HTR-8/SVneo (cell line): ENCODE measurements at places on chromosomes 16 and 17.
A peak's percentile ranks its signal among the peaks of the same experiment; 100 is the strongest.

DNA sequence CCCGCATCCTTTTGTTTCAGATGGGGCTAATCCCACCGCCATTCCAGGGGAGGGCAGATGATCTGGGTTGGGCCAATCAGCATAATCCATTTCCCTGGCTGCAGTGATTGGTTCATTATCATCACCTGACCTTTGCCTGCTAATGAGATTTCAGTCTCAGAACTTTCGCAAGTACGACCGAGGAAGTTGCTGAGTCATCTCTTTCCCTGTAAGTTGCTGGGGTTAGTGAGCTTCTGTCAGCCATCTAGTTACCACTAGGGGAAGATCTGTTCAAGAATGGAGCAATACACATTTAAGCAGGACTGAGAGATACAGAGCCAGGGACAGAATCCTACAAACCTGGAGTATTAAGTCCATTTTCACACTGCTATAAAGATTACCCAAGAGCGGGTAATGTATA lies 65.3 kb upstream of the NUDT7 start:
- no peak for DNase-seq

- DNase-seq = no peak
Measured at GRCh38 chr16:74874912-74875546, 100.4 kb upstream of the FA2H start.

DNA sequence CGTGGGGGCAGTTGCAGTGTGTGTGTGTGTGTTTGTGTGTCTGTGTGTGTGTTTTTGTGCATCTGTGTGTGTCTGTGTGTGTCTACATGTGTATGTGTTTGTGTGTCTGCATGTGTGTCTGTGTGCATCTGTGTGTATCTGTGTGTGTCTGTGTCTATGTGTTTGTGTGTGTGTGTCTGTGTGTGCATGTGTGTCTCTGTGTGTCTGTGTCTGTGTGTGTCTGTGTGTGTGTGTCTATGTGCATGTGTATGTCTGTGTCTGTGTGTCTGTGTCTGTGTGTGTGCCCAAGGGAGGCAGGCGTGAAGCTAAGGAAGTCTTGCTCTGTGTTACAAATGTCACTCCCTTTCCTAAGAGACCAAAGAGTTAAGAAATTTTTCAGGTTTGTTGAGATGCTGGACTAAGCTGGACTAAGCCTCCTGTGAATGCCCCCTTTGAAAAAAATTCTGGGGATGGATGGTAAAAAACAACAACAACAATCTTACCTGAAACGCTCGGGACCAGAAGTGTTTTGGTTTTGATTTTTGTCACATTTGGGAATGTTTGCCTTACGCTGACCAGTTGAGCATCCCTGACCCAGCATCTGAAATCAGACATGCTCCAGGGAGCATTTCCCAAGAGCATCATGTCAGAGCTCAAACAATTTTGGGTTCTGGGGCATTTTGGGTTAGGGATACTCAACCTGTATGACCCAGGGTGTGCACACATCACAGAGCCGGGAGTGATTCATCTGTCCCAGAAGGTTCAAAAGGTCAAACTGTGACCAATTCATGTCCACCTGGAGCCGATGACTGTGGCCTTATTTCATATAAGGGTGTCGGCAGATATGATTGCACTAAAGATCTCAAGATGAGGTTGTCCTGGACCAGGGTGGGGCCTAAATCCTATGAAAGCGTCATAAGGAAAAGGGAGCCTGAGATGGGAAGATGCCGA lies 48.6 kb upstream of the ZNF469 start:
- DNase-seq = no peak

GRCh38 chr16:4412159-4412558 lies 4.2 kb downstream of the CORO7 start:
- DNase-seq = no peak

DNA sequence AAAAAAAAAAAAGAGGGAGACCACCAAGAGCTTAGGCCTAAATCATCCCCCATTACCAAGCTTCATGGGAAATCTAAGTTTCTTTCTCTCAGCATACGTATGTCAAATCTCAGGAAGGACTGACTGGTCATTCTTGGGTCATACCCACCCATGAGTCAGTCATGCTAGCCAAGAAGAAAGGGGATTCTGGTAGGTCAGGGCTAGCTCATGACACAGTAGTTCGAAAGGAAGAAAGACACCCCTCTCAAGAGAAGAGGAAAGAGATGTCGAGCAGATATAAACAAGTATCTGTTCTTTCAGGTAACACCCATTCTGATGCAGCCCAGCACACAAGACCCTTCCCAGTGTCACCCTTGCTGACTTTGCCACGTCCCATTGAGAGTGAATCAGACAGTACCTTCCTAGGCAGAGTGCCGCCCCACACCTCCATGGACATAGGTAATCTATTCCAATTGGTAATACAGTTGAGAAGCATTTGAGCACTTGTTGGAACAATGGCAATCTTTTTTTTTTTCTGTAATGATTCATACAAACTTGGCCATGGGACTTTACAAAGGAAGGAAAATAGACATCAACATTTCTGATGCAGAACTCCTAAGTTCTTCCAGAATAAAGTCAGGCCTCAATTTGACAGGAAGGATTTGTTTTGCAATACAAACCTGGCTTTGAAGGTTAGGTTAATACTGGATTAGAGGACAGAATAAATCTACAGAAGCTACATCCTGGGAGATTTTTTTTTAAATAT lies 38.2 kb downstream of the COPRS start:
- DNase-seq = no peak

DNA sequence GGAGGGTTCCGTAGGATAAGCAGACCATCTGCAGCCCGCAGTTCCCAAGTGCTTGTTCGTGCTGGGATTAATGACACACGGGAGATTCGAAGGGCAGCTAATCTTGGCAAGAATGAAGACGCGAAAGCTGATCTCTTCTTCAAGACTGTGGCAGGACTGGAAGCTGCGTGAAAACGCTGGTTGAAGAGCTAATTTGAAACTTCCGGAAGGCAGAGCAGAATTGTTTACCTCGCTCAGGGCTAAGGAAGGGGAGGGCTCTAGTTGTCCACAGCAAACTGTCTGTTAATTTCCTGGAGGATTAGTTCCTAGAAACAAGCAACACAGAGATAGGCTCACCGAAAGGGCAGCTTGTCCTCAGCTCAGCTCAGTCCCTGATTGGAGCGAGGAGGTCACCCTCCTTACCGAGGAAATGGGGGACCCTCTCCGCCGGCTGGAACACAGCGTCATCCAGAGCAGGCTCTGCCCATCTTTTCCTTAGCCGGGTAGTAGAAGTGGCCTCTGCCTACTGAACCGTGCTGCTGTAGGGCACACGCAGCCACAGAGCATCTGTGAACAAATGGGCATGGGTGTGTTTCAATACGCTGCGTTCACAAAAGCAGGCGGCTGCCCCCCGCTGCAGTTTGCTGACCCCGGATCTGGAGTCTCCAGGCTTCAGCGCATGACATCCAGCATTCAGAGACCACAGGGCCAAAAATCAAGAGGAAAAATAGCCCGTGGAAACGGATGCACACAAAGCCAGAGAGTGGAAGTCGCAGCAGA lies 16.7 kb upstream of the BAIAP2 start:
- DNase-seq = no peak

GRCh38 chr17:41340934-41341861 lies 9.4 kb downstream of the KRT33A start:
- no peak for DNase-seq

DNA sequence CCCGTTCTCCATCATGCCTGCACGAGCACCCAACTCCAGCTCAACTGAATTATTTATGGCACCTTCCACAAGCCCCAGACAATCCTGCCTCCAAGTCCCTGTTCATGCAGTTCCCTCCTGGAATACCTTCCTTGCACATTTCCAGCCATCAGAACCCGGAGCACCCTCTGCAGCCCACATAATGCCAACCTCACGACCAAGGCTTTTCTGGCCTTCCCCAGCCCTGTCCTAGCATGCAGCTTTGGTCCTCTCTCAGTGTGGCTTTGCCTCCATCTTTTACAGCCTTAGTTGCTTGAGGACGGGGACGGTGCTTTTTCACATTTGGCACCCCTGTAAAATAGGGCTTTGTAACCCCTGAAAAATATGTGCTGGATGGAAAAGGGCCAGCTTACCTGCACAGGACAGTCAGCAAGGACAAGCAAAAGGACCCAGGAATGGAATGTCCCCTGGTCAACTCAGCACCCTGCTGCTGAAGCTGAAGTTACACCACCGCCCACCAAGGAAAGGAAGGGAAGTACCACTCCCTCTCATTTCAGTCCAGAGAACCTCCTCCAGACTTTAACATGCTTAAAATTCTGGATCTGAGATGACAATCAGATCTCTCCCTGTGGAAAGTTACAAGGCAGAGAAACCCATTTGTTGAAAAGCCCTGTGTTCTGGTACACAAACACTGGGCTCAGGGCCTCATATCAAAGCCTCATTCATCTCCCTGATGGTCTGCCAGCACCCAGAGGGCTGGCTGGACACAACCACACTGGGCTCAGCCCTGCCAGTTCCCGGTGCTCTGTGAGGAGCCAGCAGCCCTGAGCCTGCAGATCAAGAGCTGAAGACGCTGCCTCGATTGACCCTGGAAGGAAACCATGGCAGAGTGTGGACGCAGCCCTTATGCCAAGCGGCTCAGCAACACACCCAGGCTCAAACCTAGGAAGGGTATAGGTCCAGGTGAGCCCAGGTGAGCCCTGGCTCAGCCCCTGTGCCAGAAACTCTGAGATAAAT lies 2.9 kb downstream of the SLC39A11 start:
- DNase-seq = no peak

DNA sequence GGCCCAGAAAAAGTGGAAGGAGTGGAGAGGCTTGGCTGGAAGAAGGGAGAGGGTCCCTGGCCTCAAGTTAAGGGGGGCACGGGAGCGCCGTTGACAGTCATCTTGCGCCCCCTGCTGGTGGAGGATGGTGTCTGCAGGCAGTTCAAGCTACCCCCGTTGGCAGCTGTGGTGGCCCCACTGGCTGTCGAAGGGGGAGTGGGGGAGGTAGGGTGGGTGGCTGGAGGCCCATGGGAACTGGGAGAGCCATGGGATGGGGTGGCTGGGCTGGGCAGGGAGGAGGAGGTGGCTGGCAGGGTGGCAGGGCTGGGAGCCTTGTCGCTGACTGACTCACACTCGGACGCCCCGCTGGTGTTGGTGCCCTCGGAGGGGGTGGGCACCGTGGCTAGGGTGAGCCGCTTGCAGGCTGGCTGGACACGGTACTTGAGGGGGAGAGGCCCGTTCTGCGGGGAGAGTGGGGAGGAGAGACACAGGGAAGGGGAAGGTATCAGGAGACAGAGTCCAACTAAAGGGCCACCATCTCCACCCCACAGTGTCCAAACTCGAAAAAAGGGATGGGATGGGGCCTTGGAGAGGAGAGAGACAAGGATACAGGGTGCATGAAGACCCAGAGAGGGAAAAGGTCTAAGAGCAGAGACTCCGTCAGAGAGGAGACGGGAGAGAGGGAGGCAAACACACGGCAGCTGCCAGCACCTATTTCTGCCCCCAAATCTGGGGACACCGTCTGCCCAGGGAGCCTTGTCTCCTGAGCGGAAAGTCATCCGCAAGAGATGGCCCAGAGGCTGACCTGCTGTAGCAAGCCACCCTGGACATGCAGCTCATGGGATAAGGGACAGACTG lies 5.2 kb downstream of the CISD3 start:
- peak; percentile 81 for DNase-seq

DNA sequence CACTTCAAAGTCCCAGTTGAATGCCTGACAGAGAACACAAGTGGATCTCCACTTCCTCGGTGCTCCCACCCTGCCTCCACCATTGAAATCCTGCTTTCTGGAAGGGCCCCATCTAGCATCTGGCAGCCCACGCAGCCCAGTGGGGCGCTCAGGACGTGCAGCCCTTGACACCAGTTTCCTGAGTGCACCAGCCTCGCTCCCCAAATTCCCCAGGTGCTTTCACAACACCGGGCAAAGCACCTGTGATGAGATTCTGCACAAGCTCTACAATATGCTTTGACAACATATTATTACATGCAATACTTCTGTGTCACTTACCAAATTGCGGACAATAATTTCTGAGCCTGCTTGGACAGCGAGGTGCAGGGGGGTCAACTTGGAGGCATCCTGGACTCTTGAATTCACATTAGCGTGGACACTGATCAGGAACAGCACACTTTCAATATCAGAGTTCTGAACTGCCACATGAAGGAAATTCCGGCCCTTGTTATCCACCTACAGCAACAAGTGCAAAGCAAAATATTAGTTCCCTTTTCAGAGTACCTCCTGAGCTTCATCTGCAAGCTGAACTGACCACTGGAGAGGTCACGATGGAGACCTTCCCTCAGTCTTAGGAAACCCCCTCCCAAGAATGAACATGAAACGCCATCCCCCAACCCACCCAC lies 33.9 kb downstream of the CYB5D2 start:
- DNase-seq = no peak

DNA sequence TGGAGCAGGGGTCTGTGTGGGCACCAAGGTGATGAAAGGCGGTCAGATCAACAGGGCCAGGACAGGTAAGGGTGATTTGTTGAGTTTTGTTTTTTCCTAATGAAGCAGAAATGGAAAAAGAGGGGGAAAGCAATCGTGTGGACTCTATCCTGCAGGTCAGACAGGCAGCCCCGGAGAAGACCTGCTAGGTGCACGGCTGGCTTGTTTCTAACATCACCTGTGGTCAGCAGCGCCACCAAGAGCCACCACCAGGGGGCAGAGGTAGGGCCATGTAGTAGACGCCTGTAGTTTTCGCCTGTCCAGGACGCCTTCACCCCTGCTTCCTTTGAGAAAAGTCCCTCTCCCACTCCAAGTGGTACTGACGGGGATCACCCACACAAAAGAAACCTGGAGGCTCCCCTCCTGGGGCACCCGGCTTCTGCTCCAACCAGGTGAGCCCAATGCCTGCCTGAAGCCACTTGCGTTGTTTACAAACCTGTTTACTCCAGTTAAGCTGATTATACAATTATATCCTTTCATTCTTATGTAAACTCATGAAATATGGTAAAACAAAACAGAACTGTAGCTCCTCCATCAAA lies 54.2 kb upstream of the SEC14L1 start:
- DNase-seq = peak; percentile 92

DNA sequence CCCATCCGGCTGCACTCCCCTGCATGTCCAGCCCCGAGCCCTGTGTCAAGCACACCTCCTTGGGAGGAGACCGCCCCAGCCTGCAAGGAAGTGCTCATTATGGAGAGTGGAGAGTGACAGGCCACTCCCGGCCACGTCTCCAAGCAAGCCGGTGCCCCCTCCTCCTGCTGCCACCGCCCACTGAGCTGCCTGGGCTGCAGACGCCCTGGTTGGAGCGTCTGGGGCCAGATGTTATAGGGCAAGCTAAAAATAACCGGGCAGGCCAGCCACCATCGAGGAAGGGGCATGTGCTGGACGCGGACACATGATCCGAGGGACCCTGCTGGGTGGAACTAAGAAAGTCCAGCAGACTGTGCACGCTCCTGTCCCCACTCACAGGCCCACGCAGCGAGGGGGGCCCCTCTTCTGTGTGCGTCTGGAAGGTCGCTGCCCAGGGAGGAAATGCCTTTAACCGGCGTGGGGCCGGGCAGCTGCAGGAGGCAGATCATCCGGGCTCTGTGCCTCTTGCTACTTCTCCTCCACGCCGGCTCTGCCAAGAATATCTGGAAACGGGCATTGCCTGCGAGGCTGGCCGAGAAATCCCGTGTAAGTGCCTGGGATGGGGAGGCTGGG lies at the start of gene WFDC1:
WFDC1 (plus strand) TSS at position 348 of the 612 bp plus-strand sequence; CDS start at position 442, 94 bp downstream.
- DNase-seq = no peak

- no peak for DNase-seq
Measured at GRCh38 chr17:42653179-42654124, 5.6 kb upstream of the TUBG2 start.
